GM12865 (cell line): ENCODE measurements at places on chromosomes 16 and 17.

DNA sequence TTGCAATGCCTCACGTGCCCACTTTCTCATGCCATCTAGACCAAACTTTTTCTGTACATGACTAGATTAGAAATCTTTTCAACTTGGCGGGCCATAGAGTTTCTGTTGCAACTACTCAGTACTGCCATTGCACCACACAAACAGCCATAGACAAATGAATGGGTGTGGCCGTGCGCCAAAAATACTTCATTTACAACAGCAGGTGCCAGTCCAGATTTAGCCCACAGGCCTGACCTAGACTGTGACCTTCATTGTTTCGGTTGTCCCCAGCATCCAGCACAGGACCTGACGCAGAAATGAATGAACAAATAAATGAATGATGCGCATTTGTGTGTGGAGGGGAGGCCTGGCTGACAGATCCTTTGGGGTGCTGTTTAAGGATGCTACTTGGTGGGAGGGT lies 14.3 kb upstream of the PDK2 start:
- DNase-seq, result peak; percentile 76

GRCh38 chr17:21160401-21160800 lies 33.6 kb downstream of the DHRS7B start:
- DNase-seq, result no peak

DNA sequence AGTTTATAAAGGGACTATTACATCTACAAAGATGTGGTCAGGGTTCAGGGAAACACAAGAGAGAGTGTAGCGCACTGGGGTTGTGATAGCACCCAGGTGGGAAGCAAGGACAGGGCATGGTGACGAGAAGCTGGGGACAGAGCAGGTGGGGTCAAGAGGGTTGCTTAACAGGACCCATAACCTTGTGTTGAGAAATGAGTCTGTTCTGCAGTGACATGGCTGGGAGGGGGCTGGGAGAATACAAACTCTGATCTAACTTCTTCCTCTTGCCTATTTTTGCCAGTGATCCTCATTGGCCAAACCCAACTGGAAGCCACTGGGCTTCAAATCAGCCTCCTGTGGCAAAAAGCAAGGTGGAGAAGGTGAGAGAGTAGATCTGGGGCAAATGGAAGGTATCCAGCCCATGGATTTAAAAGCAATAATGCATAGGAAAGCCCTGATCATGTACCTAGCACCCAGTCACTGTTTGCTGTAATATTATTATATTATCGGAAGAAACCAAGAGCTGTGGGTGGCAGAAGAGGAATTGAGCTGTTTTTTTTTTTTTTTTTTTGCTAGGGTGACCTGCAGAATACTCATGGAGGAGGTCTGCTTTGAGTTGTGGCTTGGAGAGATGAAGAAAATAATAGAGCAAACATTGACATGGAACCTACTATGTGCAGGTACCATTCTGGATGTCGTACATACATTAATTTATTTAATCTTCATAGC lies 76.9 kb upstream of the ZFHX3 start:
- DNase-seq, result no peak

- DNase-seq, result no peak
Observed at GRCh38 chr16:88303890-88304819, 78.6 kb upstream of the ZNF469 start.

DNA sequence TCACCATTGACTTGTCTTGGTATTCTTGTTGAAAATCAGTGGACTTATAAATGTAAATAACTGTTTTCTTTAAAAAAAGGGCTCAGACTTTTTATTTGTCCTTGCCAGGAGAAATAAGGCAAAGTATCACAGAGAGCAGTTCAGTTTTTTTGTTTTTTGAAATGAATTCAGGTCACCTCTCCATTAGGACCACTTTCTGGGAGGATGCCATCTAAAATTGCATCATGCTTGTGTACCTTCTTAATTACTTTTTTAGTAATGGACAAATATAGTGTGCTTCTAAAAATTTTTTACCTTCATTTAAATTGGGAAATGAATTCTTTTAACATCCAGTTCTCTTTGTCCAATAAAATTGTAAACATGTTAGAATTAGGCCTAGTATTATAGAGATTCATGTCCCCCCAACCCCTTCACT lies 210.0 kb downstream of the BCAS3 start:
- no peak for DNase-seq
